ENCODE measurements at places on chromosomes 11 and 22.
A peak's percentile ranks its signal among the peaks of the same experiment; 100 is the strongest.

- DNase-seq: no peak
These were observed 9.6 kb downstream of the ADM start for GRCh38 chr11:10314199-10315072.

- no peak for DNase-seq
These were observed 1.2 kb upstream of the LIN7C start for GRCh38 chr11:27507557-27508322.

- DNase-seq: no peak
These were observed 1120.9 kb upstream of the CCDC90B start for GRCh38 chr11:84407091-84407490.

DNA sequence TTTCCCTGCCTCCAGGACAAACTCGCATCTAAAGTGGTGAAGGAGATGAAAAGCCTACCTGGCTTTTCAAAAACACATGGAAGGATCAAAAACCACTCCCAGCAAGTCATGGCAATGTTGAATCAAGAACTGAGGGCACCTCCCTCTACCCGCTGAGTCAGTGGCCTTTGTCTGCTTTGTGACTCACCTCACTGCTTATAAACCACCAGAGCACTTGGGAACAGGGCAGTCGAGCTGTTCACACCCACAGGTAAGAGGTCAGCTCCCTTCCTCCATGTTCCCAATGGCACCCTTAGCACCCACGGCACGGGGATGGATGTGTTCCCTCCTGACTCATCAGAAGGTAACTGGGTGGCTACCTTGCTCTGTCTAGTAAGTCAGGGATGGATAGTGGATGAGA is 21.7 kb downstream of the TENM4 start:
- no peak for DNase-seq

- no peak for DNase-seq
These were observed 13.1 kb downstream of the UBASH3B start for GRCh38 chr11:122668562-122669090.

DNA sequence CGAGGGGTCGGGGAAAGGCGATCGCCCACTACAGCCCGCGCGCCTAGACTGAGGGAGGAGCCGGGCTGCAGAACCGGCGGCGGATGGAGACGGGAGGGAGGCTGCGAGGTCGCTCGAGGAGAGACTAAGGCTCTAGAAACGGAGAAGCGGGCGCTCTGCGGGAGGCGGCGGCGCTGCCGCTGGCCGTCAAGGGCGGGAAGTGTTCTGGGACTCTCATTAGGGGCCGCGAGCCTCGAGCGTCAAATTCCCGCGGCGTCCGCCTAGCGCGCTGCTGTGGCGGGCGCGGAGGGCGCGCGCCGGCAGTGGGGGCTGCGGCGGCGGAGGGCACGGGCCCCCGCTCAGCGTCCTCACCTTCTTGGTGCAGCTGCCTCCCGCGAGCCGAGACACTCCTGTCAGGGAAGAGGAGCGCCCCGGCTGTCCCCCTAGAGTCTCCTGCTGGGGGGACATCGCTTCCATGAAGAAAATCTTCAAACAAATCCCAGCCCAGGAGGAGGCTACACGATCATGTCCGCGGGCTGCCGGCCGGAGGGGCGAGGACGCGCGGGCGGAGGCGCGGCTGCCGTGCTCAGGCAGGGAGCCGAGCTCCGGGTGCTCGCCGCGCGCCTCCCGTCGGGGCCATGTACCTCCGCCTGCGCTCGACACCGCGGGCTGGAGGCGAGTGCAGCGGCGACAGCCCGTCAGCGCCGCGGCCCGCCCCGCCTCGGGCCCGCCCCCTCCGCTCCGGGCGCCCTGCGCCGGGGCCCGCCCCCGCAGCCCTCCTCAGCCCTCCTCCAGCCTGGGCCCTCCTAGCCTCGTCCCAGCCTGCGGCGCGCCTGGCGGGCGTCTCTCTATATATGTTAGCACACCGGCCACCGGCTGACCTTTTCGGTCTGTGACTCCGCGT is at the start of gene ARHGAP20:
Gene ARHGAP20, minus strand, starts transcription at position 662 of the 883 bp plus-strand sequence. Its CDS starts 206 bp downstream, at position 456.
- peak; percentile 73 for DNase-seq

DNA sequence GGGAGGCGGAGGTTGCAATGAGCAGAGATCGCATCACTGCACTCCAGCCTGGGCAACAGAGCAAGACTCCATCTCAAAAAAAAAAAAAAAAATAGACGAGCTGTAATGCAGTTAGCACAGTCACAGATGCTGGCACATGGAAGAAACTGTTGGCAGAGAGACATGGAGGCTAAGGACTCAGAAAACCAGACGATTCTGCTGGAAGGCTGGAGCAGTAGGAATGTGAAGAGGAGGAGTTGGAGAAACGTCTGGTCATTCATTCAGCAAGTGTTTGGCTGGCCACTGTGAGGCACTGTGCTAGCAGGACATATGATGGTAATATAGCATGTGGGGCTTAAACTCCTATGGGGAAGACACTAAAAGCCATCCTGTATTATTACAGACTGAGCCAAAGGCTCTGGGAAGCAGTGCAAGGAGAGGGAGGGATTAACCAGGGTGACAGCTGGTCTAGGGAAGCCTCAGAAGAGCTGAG is 5.0 kb downstream of the UQCR10 start:
- no peak for DNase-seq

GRCh38 chr11:111386611-111387150 is 7.6 kb upstream of the POU2AF1 start:
- no peak for DNase-seq

- DNase-seq: no peak
These were observed 141.6 kb upstream of the CADM1 start for GRCh38 chr11:115645631-115646317.

GRCh38 chr11:13551834-13552233 is 56.0 kb upstream of the PTH start:
- DNase-seq: no peak

DNA sequence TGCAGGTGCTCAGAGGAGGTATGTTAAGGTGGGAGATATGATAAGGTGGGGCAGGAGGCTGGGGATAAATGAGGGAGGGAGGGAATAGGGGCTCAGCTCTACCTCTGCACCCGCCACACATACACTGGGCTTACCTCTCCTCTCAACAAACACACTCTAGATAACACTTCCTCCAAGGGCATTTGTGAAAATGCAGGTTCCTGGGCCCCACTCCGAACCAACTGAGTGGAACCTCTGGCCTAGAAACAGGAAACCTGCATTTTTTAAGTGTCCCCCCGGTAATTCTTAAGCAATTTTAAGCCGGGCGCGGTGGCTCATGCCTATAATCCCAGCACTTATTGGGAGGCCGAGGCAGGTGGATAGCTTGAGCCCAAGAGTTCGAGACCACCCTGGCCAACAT is 46.5 kb upstream of the CD5 start:
- peak; percentile 45 for DNase-seq

DNA sequence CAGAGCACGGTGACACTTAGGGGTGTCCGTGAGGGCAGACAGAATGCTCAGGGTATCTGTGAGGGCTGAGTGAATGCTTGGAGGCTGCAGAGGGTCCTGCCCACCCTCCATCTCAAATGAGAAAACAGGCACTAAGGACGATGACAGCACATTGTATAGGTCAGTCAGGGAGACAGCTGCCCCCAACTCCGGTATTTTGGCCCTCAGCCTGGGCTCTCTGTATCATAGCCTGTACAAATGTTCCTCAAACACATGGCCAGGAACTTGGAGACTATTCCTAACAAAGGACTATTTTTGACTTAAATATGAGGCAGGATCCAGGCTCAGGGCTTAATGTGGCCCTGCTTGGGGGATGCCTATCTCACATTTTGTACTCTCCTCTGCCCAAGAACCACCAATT is 145.4 kb downstream of the OPCML start:
- no peak for DNase-seq

DNA sequence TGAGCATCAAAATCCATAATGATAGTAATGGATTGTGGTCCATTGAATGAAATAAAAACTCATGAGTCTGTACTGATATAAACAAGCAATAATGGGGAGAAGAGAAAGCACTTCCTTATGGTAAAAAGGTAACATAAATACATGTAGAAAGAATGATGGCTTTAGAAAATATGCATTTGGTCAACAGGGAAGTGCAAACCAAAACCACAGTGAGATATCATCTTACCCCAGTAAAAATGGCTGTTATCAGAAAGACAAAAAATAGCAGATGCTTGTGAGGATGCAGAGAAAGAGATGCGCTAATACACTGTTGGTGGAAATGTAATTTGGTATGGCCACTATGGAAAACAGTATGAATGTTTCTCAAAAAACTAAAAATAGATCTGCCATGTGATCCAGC is 6.9 kb upstream of the MMP20 start:
- DNase-seq: no peak

DNA sequence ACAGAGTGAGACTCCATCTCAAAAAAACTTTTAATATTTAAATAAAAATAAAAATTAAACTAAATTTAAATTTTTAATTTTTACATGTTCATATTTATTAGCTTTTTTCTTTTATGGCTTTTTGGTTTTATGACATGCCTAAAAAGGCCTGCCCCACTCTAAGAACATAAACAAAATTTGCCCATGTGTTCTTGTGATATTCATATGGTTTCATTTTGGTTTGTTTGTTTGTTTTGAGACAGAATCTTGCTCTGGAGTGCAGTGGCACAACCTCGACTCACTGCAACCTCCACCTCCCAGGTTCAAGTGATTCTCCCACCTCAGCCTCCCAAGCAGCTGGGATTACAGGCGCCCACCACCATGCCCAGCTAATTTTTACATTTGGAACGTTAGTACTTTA is 27.7 kb downstream of the SUSD2 start:
- DNase-seq: no peak

DNA sequence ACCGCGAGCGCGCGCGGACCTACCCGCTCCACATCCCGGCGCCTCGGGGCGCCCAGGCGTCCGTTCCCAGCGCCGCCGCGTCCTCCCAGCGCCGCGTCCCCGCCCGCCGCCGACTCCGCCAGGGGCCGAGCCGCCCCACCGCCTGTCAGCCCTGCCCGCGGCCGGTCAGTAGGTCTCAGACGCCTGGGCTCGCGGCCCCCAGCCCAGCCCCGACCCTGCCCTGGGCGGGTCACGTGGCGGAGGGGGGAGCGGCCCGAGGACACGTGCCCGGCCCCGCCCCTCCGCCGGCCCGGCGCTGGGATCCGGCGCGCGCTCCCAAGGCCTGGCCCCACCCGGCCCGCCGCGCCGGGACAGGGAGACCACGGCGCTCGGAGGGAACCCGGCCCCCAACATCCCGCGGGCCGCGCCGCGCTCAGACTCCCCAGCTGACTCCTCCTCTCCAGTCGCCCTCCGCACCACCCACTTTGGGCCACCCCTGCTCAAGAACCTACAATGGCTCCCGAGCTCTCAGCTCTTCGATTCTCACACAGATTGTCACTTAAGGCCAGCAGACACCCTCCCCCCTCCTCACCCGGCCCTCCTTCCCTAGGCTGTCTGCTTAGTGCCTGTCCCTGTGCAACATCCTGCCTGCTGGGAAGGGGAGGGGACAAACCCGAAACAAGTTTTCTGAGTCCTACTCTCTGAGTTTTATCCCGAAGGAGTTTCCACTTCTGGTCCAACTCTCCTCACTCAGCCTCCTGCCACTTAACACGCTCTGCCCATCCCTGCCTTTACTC is at the start of gene RAB3IL1:
Gene RAB3IL1, minus strand, starts transcription at position 233 of the 776 bp plus-strand sequence. Its CDS starts 199 bp downstream, at position 34.
- DNase-seq: peak; percentile 56

DNA sequence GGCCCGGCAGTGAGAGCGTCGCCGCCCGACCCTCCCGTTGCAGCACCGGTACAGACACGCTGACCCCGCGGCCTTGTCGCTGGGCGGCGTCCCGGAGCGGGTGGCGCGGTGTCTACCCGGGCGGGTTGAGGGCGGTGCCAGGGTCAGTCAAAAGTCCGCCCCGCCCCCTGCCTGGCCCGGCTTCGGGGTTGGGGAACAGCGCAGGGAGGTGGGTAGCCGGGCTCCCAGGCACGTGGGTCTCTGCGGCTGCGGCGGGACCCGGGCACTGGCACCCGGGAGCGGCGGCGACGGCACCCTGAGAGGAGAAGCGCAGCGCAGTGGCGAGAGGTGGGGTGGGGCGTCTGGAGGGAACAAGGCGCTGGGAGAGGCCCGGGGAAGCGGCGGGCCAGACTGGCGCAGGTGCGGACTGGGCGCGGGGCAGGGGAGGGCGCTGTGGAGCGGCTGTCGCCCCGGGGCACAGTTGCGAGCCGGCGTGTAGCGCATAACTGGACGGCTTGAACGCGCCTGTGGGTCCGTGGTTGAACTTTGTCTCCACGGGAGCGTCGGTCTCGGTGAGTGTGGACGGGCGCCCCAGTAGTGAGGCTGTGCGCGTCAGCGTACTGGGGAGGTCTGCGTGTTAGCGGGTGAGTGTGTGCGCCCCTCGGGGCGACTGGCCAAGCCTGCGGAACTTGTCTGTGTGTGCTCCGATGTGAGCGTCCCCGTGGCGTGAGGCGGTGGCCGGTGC is at the start of gene P2RY2:
Gene P2RY2, plus strand, starts transcription at position 176 of the 724 bp plus-strand sequence. CDS start 15,879 bp downstream, outside the sequence.
- DNase-seq: peak; percentile 70

GRCh38 chr11:66361502-66361941 is 10.0 kb downstream of the SLC29A2 start:
- DNase-seq: no peak

- DNase-seq: peak; percentile 76
These were observed 8.1 kb downstream of the MALAT1 start for GRCh38 chr11:65506772-65507505.

- no peak for DNase-seq
These were observed 740.8 kb downstream of the DLG2 start for GRCh38 chr11:84886344-84886743.

DNA sequence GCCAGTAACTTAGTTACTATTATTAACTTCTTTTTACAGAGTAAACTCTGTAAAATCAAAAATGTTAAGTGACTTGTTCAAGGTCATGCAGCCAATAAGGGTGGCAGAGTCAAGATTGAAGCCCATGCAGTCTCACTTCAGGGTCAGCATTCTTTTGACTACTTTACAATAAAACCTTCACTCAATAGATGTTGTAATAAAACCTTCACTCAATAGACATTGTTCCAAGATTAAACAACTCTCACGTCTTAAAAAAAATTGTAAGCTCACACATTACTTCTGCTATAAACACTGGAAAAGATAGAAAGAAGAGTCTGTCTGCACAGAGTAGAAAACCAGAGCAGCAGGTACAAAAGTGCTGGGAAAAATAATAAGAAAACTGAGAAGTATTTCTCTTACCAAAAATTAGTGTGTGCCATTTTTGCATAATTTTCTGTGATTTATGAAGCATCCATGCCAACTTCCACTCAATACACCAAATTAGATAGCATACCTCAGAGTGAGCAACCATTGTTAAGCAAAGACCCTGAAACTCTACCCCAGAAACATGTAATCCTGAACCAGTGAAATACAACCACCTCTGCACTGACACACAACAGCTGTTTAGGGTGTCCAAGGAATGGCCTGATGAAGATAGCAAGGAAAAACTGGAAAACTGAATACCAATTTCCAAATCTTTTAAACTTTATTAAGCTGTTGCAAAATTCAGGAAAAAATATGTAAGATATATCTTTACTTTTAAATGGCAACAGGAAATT is 4.9 kb upstream of the SOX6 start:
- no peak for DNase-seq

- no peak for DNase-seq
These were observed 67.1 kb downstream of the CCDC34 start for GRCh38 chr11:27295928-27296327.

- no peak for DNase-seq
These were observed 311.5 kb downstream of the MN1 start for GRCh38 chr22:27490080-27490479.

GRCh38 chr22:17307566-17307965 is 61.7 kb upstream of the CECR2 start:
- DNase-seq: no peak

GRCh38 chr22:35904336-35904692 is 124.3 kb downstream of the RBFOX2 start:
- DNase-seq: no peak
